ENCODE measurements at places on chromosomes 2 and 18.

- DNase-seq = no peak
Observed at GRCh38 chr18:21366896-21367295, 124.9 kb downstream of the GREB1L start.

DNA sequence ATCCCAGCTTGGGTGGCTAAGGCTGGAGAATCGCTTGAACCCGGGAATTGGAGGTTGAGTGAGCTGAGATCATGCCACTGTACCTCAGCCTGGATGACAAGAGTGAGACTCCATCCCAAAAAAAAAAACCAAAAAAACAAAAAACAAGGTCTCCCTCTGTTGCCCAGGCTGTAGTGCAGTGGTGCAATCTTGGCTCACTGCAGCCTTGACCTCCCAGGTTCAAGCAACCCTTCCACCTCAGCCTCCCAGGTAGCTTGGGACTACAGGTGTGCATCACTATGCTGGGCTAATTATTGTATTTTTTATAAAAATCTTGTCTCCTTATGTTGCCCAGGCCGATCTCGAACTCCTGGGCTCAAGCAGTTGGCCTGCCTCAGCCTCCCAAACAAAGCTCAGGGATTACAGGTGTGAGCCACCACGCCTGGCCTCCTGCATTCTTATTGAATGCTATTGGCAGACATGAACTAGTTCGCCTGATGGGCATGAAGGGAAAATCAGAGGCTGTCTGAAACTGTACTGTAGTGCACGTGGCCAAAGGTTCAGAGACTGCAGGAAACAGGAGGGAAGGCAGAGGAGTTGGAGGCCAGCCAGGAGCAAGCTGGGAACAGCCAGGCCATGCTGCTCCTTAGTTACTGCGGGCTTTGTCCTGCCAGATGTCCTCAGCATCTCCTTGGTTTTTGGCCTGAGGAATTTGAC is 16.0 kb upstream of the ASXL2 start:
- DNase-seq = no peak

DNA sequence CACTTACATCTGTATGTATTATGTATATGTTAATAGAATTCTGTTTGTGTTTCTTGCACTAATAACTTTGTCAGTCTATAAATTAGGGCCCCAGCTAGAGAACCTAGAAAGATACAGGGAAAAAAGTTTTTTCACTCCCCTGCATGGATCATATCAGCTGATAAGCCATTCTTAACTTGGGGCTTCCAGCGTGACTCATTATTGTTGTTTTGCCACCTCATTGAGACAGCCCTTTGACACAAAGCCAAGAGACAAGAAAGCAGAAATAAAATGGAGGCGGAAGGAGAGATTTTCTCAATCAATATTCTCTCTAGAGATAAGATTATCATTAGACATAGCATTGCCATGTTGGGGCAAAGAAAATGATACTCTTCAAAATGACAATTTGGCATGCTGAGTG is 93.4 kb downstream of the AKAIN1 start:
- DNase-seq = no peak

DNA sequence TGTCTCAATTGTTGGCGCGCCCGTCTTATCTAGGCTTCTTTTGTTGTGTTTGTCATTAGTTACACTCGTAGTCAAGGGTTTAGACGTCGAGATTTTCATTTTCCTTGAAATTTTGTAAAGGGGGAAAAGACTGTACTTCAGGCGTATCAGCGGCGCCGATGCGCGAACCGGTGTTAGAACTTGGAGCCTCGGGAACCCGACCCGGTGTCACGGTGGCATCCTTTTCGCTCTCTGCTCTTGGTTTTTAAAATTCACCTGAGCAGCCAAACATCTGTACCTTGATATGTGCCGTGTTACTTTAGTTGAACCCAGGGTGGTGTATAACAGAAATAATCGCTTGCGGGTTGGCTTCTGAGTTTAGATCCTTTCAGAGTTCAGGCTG is 643 bp downstream of the RMC1 start:
- no peak for DNase-seq

GRCh38 chr2:121090088-121090715 is 194.8 kb downstream of the TFCP2L1 start:
- DNase-seq = no peak

GRCh38 chr2:1605102-1606045 is 138.9 kb downstream of the PXDN start:
- no peak for DNase-seq

GRCh38 chr2:98464772-98465310 is 20.2 kb downstream of the INPP4A start:
- no peak for DNase-seq

DNA sequence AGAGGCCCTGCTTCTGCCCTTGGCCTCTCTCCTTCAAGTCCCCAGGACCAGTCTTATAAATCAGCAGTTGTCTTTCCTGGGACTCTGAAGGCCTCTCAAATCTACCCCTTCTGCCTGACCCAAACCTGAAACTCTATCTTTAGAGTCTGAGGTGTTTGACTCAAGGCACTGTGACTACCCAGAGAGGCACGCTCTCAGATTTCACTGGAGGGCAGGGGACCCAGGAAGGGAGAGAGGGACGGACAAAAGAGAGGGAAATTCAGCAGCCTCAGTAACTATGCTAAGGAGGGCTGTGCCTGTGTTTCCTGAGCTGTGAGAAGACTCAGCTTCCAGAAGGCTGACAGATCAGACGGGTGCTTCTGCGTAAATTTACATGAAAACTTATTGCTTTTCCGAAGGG is 217.8 kb downstream of the HAUS1 start:
- no peak for DNase-seq

DNA sequence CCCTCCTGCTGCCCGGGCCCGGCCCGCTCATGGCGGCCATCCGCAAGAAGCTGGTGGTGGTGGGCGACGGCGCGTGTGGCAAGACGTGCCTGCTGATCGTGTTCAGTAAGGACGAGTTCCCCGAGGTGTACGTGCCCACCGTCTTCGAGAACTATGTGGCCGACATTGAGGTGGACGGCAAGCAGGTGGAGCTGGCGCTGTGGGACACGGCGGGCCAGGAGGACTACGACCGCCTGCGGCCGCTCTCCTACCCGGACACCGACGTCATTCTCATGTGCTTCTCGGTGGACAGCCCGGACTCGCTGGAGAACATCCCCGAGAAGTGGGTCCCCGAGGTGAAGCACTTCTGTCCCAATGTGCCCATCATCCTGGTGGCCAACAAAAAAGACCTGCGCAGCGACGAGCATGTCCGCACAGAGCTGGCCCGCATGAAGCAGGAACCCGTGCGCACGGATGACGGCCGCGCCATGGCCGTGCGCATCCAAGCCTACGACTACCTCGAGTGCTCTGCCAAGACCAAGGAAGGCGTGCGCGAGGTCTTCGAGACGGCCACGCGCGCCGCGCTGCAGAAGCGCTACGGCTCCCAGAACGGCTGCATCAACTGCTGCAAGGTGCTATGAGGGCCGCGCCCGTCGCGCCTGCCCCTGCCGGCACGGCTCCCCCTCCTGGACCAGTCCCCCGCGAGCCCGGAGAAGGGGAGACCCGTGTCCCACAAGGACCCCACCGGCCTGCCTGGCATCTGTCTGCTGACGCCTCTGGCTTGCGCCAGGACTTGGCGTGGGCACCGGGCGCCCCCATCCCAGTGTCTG is 767 bp downstream of the RHOB start:
- DNase-seq = no peak

- no peak for DNase-seq
Observed at GRCh38 chr2:228447266-228447915, 265.9 kb upstream of the SPHKAP start.

GRCh38 chr2:96308248-96308647 is 2.9 kb upstream of the SNRNP200 start:
- no peak for DNase-seq

DNA sequence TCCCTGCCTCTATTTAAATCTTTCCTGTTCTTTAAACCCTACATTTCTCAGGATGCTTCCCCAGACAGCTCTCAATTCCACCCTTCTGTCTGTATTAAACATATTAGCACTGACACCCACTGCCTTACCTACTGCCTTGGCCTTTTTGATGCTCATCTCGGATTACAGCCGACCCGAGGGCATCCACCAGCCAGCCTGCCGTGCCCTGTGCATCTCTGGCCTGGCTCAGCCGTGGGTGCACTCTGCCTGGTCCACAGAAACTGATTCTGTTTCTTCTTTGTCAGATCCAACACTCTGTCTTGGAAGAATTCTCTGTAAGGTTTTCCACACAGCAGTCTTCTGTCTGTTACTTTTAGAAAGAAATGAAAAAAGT is 27.2 kb downstream of the TANC1 start:
- DNase-seq = no peak

DNA sequence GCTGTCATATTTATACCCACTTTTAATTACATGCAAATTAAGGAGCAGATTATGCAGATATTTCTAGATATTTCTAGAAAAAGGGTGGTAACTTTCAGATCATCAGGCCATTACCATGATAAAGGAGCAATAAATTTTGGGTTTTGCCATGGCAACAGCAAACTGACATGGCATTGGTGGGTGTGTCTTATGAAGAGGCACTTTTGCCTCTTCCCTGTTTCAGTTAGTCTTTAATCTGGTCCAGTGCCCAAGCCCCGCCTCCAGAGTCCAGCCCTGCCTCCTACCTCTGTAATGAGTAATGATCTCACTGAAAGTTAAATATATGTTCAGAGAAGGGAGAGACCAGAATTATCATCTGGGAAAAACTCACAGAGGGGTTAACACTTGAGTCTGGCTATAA is 124.8 kb downstream of the SCG2 start:
- no peak for DNase-seq

GRCh38 chr2:201707753-201708152 is 9.3 kb upstream of the MPP4 start:
- no peak for DNase-seq

DNA sequence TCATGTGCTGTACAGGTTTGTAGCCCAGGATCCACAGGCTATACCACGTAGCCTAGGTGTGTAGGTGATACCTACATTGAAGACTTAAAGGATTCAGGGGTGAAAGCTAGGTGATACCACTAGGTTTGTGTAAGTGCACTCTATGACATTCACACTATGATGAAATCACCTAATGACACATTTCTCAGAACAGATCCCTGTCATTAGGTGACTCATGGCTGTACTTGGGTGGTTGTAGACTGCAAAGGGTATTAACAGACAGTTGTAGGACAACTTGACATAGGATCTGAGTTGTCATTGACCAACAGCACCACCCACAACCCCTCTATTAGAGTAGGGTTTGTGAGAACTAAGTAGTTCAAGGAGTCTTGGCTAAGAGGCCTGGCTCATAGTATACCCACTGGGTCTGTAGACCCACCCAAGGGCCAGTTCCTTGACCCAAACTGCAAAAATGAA is 27.7 kb upstream of the SMCHD1 start:
- DNase-seq = no peak

DNA sequence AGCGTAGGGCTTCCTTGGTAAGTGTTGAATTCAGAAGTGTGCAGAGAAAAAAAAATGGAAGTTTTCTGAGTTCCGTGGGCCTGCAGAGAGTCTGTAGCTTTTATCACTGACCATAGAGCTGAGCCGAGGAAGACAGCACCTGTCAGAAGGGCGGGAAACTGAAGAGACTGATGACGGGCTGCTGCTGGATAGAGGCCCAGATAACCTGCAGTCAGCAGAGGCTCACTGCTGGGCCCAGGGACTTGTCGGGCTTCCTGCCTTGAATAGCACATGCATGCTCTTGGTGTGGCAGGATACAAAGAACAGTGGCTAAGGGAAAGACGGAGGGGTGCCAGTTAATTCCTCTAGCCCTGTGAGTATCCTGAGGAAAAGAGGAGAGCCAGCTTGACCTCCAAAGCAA is 166.4 kb downstream of the MGAT5 start:
- DNase-seq = no peak

DNA sequence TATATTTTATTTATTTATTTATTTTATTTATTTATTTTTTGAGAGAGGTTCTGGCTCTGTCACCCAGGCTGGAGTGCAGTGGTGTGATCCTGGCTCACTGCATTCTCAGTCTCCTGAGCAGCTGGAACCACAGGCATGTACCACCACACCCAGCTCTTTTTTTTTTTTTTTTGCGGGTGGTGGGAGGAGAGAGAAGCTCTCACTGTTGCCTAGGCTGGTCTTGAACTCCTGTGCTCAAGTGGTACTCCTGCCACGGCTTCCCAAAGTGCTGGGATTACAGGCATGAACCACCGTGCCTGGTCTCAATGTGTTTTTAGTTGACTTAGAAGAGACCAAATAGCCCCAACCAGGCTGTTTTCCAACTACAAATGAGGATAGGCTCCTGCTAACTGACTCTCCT is 80.7 kb downstream of the PDCL3 start:
- DNase-seq = no peak

DNA sequence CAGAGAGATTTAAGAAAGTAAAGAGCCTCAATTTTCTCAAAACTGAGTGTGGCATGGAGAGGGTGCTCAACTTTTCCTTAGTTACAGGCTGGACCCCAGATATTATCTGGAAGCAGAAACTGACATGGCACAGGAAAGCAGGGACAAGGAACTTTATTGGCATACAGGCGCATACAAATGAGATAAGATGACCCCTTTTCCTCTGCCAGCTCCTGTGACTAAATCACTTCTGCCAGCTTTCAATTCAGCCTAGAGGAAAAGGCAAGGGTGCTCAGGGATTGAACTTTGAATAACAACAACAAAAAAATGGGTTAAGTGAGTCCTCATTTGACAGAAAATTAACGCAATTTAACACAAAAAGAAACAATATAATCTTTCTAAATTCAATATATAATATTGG is 262.9 kb downstream of the CD226 start:
- DNase-seq = no peak

DNA sequence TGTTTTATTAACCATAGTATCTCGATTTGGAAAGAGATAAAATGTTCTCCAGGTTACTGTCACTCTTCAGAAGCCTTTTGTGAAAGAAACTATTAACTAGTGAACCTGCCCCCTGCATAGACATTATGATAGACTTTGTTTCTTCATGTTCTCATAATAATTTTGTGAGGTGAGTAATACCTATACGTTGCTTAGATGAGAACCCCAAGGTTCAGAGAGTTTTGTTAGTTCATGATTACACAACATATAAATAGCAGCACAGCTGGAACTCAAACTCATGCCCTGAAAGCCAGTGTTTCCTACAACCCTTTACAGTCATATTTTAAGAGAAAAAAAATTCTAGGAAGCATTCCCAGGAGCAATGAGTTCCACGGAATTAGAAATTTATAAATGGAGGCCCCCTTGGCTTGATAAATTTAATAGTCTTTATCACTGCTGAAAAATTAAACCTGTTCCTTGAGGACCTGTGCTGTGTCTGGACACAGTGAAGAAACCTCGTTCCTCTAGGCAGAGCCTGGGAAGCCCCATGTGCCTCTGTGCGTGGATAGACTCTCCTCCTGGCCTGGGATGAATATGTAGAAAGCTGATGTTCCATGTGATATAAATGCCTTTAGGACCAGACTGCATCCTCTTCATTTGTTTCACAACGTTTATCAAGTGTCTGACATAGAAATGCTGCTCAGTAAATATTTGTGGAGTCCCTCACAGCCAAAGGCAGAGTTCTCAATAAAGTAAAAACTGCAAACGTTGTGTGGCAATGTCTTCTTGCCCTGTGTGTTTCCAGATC is 1257.0 kb upstream of the GYPC start:
- DNase-seq = no peak

DNA sequence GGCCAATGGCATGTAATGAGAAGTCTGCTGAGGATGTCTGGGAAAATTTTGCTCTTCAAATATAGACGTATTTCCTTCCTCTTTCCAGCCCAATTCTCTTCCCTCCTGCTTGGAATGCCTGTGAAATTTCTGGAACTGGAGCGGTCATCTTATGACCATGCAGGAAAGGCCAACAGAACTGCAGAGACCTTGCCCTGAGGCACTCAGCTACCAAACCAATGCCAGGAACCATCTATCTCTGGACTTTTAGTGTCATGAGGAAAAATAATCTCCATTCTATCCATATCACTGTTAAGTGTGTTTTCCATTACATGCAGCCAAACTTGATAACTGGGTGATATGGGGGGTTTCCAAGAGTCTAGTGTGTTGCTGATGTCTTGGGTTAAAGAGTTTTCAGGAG is 363.7 kb downstream of the SLC4A3 start:
- DNase-seq = no peak
